ENCODE measurements at places on chromosomes 7 and 10.

DNA sequence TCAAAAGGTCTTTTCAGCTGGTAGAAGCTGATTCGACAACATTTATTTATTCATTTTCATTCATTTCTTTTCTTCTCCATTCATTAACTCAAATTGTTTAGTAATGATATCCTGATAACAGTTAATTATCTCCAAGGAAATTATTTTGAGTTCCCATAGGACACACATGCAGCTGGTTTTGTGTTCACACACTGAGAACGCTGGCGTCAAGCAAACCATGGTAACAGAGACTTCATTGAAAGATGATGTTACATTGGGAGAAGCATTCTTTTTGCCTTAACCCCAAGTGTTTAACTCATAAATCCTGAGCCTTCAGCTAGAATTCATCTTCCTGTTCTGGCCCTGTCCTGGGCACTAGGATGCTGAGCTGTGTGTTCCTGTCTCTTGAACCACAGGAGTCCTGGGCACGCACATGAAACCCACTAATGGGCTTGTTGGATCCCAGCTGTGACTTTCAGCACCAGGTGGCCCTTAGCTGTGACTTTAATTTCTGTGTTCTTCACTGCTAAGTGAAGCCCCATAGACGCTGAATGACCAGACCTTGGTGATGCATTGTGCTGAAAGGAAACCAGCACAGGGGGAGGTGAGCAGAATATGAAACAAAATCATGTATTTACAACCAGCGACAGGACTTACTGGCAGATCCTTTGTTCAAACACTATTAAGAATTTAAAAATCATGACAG lies 121.5 kb upstream of the PRSS58 start:
- no peak for DNase-seq

DNA sequence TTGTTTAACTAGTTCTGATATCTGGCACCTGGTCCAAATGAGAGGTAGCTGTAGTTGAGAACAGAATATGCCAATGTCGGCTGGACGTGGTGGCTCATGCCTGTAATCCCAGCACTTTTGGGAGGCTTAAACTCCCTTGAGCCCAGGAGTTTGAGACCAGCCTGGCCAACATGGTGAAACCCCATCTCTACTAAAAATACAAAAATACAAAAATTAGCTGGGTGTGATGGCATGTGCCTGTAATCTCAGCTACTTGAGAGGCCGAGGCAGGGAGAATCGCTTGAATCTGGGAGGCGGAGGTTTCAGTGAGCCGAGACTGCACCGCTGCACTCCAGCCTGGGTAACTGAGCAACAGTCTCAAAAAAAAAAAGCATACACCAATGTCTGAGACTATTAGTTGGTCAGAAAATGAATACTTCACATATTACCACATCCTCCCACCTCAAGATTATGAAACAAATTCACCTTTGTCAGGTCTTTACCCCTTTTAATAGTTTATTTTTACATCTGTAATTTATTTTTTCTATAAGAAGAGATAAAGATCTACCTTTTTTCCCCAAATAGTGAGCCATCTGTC lies 38.8 kb downstream of the EPC1 start:
- no peak for DNase-seq

- no peak for DNase-seq
Observed at GRCh38 chr7:47282790-47283496, 299.0 kb downstream of the TNS3 start.

GRCh38 chr7:3771906-3772305 lies 470.9 kb downstream of the SDK1 start:
- DNase-seq, result no peak

GRCh38 chr10:102900006-102900405 lies 18.1 kb upstream of the CNNM2 start:
- DNase-seq, result no peak

- no peak for DNase-seq
Observed at GRCh38 chr10:119693262-119693957, 32.4 kb upstream of the INPP5F start.

DNA sequence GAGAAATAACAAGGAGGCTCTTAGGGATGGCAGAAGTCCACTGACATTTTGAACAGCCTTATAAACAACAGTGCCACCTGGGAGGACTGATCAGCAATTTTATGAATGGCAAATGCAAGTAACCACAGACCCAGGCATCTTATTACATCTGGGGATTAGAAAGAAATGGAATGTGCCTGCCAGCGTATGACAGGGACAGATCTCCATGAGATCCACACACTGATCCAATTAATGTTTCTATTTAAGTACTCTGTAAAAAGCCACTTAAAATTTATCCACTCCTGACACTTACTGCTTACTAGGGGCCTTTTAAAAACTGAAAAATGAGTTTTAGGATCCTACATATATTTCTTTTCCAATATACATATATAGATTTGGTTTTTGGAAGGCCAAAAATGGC lies 28.6 kb downstream of the PARD3 start:
- peak; percentile 31 for DNase-seq

GRCh38 chr10:86599729-86600128 lies 54.6 kb upstream of the OPN4 start:
- DNase-seq, result no peak

GRCh38 chr10:102652170-102652916 lies 8.1 kb downstream of the TRIM8 start:
- DNase-seq, result no peak

DNA sequence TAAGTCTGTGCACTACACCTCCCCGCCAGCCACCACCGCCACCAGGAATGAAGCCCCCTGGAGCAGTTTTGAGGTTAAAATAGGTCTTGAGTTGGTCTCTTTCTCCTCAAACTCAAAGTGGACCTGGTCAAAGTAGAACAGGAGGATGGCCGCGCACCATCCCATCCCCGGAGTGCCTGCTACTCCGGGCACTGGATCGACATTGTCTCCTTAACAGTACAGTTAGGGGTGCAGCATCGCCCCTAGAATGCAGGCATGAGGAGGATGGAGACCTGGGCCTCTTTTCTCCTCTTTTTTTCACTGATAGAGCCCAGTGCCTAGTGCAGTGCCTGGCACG lies 145.5 kb downstream of the SLIT1 start:
- DNase-seq, result no peak

- DNase-seq, result no peak
Observed at GRCh38 chr10:112265745-112266144, 17.5 kb upstream of the TECTB start.

GRCh38 chr7:114653364-114654088 lies 238.9 kb downstream of the FOXP2 start:
- no peak for DNase-seq

- no peak for DNase-seq
Observed at GRCh38 chr10:101139421-101139911, 8.4 kb downstream of the TLX1 start.

- DNase-seq, result no peak
Observed at GRCh38 chr7:120114626-120115025, 158.3 kb upstream of the KCND2 start.

- no peak for DNase-seq
Observed at GRCh38 chr10:103921750-103922195, 3.8 kb upstream of the STN1 start.

- no peak for DNase-seq
Observed at GRCh38 chr7:156661637-156662036, 21.1 kb downstream of the RNF32 start.

- DNase-seq, result no peak
Observed at GRCh38 chr7:73526896-73527821, 5.1 kb upstream of the BAZ1B start.

DNA sequence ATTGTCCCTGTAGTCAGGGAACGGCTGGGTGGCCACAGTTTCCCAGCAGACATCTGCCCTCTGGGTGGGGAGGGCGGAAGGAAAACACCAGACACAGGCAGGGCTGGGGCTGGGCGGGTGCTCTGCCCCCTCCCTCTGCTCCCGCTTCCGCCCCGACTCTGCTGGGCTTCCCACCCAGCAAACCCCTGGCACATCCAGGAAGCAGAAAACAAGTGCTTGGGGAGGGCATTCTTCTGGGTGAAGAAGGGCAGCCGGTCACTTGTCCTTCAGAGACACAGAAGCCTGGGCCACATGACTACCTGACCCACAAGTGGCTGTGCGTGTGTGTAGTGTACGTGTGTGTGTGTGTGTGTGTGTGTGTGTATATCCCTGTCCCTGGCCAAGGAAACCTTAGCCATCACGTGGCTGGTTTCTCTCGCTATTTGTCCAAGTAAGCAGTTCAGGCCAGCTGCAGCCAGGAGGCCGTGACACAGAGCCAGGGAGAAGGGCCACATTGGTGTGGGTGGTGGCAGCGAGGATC lies 77.9 kb downstream of the ZMIZ1 start:
- DNase-seq, result no peak

DNA sequence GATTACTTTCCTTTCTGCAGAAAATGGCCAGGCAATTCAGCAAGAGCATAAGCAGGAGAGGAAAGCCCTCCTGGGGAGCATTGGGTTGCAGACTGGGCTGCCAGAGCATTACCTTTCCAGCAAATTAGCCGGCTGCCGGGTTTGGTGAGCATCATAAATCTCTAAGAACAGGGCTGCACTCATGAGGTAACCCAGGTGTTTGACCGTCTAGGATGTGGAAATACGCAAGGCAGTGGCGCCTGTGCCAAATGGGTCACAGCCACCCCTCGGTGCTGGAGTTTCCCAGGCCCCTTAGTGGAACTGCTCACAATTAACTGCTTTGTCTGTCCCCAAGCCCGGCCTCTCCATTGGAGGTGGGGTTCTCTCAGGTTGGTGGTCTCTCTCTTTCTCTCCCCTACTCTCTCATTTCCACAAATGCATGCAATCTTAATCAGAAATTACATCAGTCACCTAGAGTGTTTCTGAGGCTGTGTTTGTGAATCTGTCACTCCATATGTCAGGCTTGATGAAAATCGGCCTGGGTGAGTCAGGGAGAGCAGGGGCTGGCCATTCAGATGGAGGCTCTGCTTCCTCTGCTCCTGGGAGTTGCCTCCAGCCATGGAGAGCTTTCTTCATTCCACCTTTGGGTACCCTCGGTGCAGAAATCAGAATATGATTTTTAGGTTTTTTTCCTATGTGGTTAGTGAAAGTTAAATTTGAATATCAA lies 26.7 kb downstream of the PTN start:
- DNase-seq, result no peak

DNA sequence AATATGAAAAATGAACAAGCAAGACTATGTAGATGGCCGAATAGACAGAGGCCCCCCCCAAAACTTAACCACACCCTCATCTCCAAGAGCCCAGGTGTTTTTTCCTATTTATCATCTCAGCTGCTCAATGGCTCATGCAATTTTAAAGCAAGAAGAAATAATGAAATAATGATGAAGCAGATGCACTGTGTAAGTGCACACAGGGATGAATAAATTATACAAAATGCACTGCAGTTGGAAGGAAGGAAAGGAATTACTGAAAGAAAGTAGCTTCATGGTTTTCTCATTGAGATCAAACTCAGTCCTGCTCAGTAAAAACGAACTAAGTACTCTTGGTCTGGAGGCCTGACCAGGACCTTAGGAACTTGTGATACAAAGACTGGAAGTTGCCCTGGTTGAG lies 810.1 kb downstream of the NRG3 start:
- no peak for DNase-seq

GRCh38 chr7:135575296-135575695 lies 17.6 kb downstream of the NUP205 start:
- no peak for DNase-seq

- no peak for DNase-seq
Observed at GRCh38 chr10:108362961-108363360, 1198.5 kb upstream of the SORCS1 start.

GRCh38 chr10:44089671-44090070 lies 295.2 kb downstream of the CXCL12 start:
- DNase-seq, result no peak

DNA sequence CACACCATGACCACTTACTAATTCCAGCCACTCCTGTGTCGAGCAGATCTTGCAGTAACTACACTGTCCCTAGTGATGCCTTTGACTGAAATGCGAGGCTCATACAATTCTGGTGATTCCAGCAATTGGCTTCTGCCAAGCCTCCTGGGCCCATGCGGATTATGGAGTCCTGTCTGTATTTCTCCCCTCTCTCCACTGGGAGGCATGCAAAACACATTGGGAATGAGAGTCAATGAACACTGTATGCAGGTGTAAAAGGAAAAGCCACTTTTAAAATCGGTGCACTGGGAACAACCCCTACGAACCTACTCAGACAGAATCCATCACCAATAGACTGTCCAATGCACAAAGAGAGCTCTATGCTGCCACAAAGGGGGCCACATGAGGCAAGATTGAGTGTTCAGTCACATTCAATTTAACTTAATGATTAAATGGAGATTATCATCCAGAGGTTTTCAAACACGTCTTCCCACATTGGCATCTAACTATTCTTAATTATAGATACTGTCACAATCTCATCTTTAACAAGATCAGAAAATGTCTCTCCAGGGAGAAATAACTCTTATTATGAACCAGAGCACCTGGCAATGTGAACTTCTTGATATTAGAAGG lies 550.6 kb downstream of the GLRX3 start:
- DNase-seq, result no peak

DNA sequence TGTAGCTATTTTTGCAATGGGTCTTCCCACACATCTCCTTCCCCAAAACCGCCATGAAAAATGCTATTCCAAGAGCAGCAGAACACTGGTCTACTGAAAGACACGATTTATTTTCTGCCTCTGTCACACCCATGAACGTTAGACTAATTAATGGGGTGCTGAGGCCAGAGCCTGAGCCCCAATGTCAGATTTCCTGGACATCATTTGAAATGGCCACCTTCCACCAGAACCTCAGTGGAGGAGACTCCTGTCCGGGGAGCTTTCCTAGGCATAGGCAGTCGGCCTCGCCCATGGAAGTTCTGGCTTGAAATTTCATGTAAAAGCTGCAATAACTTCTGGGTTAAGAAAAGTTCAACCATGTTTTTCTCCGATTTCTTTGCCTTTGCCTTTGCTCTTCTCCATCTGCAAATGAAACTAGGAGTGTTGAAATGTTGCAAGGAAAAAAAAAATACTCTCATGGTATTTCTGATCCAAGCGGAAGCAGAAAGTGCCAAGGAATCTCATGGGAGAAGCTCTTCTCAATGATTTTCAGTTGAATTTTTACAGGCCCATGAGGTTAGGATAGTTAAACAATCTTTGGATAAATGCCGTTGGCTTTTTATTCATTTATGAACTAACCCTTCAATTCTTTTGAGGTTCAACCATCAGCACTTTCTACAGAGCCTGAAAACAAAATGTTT lies 570.8 kb upstream of the MGMT start:
- DNase-seq, result no peak

DNA sequence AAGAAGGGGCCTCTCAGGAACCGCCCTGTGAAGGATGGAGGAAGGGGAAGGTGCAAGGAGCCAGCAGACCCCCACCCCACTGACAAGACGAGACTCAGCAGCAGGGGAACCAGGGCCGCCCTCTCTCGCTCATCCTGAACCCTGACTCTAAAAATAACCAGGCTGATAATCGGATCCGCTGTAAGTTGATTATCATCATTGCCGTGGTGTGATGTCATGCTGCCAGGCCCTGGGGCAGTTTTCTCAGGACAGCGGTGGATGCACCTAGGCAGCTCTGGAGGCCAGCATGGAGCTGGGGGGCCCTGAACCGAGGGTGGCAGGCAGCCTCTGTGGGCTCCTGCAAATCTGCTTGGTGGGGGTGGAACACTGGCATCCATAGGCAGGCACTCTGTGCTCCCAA lies 7.9 kb downstream of the RET start:
- DNase-seq, result no peak

DNA sequence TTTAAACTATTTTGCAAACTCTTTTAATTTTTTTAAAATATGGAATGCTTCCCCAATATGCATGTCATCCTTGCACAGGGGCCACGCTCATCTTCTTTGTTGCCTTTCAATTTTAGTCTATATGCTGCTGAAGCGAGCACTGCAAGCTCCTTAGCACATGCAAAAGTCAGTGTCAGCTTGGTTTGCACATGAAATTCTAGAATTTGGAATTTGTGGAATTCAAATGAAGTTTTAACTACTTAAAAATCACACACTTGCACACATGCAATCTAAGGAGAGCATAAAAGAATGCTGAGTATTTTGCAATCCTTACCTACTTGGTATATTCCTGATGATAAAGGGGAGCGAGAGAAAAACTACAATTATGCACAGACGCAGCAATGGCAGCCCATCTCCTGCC lies 78.3 kb upstream of the ATP6V0A4 start:
- no peak for DNase-seq

Data from GM04503 (cell line).